ENCODE measurements at places on chromosomes 1 and 21.

DNA sequence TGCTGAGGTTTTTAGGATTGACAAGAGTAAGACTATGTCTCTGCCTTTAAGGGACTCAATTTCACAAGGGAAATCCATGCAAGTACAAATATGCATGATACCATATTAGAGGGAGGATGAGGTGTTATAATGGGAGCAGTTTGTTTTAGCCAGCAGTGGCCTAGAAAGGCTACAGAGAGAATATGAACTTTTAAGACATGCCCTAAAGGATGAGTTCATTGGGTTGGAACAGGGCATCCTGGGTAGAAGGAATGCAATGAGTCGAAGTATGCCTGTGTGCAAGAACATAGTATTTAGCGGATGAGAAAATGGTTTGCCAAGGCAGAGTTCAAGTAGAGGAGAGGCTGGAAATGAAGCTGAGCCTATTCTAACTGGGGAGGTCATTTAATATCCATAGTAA is 32.6 kb upstream of the LEPR start:
- no peak for DNase-seq

DNA sequence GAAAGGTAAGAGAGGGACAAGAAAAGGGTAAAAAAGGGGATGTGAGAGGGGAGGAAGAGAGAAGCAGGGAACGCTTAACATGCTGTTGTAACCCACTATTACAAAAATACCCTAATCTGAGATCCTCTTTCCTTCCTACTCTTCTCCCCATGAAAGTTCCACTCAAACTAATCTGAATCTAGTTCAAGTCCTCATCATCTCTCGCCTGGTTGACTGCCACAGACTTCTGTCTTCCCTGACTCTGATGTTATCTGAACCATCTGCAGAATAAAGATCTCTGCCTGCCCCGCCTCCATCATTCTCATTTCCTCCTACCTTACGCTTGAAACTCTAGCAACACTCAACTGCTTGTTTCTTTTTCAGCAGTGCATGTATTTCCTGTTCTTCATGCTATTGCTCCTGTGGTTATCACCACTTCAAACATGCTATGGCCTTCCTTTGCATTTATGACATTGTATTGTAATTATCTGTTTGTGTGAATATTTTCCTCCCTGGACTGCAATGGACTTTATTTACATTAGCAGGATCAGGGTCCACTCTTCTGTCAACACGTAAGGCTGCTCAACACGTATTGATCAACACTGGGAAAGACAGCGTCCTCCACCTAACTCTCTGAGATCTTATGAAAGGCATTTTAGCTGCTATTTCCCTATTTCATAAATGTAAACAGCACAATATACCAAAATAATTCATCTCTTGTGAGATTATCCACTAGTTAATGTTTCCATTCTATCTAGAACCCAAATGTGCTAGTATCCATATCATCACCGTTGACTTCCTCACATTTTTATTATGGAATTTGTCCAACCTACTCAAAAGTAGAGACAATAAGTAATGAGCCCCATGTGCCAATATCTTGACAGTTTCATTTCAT is 215.5 kb upstream of the USP25 start:
- peak; percentile 8 for DNase-seq

DNA sequence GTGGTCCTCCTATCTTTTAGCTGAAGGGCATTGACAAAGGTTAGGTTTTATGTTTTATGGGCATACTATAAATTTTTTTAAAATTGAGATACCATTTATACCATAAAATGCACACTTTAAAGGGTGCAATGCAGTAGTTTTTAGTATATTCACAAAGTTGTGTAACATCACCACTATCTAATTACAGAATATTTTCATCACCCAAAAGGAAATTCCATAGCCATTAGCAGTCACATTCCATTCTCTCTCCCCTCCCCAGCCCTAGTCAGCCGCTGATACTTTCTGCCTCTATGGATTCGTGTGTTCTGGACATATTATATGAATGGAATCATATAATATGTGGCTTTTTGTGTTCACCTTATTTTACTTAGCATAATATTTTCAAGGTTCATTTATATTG is 135.8 kb upstream of the B3GALT2 start:
- no peak for DNase-seq

DNA sequence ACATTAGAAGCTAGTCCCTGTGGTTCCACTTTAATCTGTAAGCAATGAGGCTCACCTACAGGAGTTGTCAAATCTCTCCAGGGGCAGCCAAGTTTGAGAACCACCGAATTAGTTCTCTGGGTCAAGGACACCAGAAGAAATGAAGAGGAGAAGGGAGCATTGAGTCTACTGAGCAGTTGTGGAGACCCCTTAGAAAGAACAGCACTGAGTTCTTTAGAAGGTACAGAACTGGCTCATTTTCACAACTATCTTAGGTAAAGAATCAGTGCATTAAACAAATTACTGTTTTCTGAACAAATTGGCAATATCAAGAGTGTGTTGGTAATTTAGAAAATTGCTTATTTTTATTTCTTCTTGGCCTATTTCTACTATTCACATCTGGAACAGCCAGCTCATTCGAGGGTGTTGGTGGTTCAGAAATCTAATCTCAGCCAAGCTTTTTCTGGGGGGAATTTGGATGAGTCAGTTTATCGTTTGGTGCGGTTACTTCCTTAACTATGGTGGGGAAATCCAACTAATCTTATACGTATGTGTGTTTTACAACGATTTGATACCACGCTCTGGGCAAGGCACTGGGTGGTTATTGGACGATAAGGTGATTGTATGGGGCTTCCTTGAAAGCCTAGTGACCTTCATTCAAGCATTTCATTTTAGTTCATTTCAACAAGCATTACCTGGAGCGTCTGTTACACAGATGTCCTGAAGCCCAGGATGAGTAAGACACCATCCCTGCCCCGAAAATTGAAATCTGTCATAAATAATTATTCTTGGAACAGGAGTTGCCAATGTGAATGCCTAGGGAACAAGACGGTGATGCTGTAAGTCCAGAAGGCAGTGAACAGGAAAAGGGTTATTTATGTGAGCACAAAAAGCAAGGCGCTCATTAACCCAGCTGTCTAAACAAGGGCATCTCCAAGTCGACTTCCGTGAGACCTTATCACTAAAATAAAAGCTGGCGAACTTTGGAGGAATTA is 52.0 kb upstream of the TMPRSS2 start:
- no peak for DNase-seq

DNA sequence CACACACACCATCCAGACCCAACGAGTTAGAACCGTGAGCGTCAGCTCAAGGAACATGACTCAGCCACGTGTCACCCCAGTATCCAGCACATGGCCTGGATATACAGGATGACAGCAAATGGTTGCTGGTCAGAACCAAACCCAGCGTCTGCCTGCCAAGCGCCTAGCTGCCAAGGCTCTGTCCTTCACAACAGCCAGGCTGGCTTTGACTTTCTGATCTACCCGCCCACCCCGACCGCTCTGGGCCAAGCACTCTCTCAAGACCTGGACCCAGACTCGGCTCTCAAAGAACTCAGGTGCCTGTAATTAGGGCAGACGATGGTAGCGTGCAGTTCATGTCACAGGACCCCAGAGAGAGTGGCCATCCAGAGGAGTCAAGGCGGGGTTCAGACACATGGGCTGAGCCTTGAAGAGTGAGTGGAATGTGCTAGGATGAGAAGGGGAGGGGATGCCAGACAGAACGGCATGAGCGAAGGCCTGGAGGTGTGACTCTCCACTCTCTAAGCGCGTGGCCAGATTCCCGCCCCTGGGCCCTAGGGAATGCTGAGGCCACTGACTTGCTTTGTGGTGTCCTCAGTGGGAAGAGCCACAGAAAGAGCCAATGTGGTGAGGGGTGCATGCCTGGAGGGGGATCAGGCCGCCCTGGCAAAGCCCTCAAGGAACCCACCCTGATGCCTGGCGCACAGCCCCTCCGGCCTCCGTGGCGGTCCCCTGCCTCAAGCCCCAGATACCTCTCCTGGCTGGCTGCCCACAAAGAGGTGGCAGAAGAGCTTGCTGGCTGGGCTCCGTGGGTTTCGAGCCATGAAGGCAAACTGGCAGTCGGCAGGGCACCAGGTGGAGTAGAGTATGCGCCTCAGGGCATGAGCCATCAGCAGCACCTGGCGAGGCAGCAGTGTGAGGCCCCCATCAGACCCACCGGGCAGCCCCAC is 7.0 kb downstream of the SH2D5 start:
- no peak for DNase-seq

DNA sequence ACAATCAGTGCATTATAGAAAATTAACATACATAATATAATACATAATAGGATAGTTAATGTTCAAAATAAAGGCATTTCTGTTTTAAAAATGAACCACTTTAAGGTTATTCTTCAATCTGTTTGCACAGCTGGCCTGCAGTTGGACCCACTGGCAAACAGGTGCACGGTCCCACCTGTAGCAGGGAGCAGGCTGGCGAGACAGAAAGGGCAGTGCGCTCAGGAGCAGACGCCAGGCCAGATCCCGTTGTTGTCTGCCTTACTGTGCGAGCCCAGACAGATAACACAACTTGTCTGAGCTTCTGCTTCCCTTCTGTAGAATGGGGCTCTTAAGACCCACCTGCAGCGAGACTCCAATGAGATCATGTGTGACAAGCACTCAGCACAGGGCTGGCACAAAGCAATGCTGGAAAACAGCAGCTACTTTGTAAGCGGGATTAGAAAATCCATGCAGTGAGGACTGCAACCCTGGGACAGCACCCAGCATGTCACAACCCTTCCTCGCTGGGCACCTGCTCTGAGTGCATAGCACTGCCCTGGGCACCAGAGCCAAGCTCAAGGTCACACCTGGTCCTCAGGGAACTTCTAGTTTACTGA is 33.5 kb downstream of the VPS26C start:
- DNase-seq = no peak

GRCh38 chr1:15106608-15107007 is 46.9 kb upstream of the TMEM51 start:
- DNase-seq = no peak

DNA sequence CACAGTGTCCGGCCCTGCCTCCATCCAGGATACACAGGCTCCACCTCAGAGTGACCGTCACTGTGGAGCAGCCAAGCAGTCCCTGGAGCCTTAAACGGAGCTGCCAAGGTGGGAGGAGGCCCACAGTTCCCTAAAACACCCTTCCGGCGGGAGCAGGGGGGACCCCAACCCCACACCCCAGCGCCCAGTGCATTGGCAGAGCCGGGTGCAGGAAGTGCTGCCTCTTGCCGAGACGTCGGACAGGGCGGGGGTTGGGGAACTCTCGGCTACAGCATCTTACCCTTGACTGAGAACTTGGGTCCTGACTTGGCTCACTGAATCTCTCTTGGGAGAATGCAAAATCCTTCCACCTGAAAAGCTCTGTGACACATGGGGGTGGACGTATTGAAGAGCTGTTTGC is 38.7 kb upstream of the TMEM51 start:
- DNase-seq = no peak

GRCh38 chr1:175071276-175071943 is 3.8 kb downstream of the TNN start:
- no peak for DNase-seq

- DNase-seq = no peak
Measured at GRCh38 chr1:98849969-98850636, 154.6 kb downstream of the PLPPR5 start.

- DNase-seq = no peak
Measured at GRCh38 chr1:17207046-17207445, 2.1 kb downstream of the PADI1 start.

GRCh38 chr1:185680453-185680852 is 53.7 kb upstream of the HMCN1 start:
- DNase-seq = no peak

GRCh38 chr21:34020983-34021553 is 52.3 kb upstream of the MRPS6 start:
- DNase-seq = no peak

DNA sequence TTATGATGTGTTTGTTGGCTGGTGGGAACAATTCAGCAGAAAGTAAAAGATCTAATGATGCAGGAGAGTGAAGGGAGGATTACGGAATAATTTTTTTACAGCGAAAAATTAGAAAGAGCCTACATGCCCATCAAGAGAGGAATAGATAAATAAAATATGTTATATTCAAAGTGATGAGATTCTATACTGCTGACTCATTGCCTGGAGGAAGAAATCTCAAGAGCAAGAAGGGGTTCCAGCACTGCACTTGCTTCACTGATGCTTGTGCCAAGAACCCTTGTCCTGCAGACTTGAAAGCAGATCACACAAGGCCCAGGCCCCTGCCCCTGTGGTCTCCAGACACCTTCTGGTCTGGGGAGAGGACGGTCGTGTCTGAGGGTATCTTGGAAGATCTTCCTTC is 295.1 kb upstream of the POU3F1 start:
- DNase-seq = no peak

DNA sequence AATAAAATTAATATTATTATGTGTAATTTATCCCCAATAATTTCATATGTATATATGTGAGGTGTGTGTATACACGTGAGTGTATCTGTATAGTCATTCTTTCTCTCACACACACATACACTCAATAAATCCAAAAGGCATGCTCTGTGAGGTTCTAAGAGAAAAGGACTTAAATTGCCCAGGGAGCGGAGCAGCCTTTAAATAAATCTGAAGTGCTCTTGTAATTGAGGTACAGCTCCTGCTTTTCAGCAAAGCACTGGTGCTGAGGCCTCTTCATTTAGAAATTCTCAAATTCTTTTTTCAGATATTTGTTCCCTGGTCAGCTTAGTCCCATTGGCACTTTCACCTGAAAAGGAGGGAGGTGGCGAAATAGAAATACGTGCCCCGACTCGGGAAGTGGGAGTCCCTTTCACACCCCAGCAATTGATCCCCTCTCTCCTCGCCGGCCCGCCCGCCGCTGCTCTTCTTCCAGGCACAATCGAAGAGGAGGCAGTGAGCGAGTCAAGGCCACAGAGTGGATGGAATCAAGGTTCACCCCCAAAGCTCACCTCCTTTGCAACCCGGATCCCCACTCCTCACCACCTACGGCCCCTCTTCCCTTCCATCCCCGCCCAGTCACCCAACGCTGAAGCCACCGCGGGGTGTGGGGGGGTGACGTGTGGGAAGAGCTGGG is 944 bp downstream of the PLPPR5 start:
- DNase-seq = no peak

- no peak for DNase-seq
Measured at GRCh38 chr21:42666023-42666747, 12.8 kb downstream of the PDE9A start.

DNA sequence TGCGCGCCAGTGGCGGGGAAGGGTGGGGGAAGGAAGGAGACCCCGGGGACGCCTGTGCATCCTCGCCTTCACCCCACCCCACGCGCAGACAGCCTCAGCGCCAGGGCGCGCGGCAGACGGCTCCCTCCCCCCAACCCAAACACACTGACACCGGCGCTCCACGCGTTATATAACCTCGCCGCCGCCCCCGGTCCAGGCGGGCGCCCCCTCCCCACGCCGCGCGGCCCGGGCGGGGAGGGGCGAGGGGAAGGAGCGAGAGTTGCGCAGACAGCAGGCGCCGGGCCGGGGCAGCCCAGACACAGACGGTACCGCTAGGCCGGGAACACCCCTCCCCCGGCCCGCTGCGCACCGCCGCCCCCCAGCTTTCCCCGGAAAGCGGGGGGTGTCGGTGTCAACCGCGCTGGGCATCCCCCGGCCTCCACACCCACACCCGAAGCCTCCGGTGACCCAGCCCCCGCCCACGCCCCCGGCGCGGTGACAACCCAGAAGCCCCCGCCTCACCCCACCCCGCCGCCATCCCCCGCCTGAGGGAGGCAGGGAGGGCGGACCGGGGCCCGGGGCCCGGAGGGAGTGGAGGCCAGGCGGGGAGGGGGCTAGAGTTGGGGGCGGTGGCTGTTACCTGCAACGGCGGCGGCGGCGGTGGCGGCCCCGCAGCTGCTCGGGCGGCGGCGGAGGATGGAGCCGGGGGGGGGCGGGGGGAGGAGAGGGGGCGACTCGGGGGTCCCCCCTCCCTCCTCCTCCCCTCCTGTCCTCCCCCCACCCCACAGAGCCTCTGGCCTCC is 432 bp downstream of the AKT3 start:
- DNase-seq = peak; percentile 65
